ENCODE measurements at places on chromosomes 1 and 21.

GRCh38 chr1:238489006-238489405, 598.3 kb upstream of the ZP4 start:
- no peak for DNase-seq

DNA sequence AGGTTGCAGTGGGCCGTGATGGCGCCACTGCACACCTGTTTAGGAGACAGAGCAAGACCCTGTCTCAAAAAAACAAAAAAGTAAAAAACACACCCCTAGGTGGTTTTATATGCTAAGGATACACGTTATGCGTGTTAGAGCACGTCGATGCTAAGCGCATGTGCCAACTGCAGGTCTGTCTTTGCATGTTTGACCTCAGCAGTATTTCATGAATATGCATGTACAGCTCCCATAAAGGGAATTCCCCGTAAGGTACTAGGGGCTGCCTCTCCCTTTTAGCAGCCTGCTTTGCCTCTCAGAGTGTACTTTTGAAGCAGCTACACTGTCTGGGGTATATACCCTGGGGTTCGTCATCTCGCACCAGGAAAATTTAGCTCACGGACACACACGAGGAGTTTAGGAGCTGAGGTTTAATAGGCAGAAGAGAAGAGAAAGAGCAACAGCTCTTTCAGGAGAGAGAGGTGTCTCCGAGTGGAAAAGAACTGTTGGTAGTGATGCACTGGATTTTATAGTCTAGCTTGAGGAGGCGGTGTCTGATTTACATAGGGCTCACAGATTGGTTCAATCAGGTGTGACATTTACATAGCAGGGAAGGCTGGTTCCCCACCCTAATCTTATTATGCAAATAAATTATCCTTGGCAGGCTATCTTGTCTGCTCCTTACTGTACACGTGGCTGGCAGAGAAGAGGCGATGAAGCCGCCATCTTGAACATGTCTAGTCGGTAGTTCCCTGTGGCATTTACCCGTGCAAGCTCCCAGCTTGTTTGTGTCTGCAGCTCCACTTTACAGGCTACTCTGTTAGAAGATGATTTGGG, 4.2 kb upstream of the OTUD3 start:
- no peak for DNase-seq

DNA sequence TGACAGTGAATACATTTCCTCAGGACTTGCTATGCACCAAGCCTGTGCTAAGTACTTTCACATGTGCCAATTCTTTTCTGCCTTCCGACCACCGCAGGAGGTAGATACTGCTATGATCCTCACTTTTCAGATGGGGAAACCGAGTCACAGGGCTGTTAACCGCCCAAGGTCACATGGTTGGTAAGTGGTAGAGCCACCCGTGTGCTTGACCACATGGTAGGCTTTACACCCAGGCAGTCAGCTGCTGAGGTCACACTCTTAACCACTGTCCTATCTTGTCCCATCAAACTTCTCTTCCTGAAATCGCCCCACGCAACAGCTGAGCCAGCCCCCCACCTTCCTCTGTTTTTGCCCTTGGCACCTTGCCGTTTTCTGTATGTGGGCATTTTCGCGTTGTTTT, 31.0 kb upstream of the SDHB start:
- DNase-seq = no peak

DNA sequence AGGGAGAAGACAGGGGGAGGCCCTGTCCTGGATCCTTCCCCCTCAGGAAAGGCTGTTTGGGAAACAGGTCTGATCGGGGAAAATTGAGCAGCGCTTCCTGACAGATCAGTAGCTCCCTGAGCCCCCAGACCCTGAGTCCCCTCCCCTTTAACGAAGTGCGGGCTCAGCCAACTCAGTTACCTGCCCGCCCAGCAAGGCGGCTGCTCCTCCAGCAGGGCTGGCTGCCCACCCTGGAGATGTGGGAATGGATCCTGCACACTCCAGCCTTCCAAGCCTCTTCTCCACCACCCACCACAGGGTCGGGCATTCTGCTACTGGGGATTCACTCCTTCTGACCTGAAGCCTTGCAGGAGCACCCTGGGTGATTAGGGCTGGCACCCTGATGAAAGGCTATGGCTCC, 27.6 kb upstream of the LAPTM5 start:
- DNase-seq = no peak

- DNase-seq = no peak
Observed at GRCh38 chr1:8077602-8078001, 51.5 kb upstream of the ERRFI1 start.

DNA sequence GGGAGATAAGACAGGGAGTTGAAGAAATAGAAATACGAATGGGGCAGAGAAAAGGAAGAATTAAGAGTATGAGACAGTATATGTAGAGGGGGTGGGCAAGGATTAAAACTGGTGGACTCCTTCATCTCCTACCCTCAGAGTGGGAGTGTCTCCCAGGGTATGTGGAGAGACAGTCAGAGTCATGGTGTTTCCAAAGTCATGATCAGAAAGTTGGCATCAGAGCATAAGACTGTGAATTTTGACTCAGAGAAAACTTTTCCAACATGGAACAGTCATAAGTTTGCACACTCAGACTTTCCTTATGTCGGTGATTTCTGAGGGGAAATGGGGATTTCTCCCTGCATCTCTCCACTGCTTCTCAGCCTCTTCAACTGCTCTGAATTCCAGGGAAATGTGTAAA, 2.4 kb downstream of the CD84 start:
- DNase-seq = no peak

DNA sequence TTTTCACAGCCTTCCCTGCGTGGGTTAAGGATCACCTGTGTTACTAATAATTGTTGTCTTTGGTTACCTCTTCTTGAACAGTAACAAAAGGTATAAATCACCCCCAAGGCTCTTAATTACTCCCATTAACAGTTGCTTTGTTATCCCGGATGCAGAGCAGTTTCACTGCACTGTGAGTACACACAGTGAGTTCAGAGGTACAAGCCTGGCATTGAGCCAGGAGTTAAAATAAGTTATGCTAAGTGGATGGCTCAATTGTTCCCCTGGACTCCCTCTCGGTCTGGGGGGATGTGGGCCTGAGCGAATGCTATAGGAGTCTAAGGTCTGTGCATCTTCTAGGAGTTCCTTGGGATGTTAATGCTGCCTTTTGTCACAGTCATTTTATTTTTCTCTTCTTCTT, 258.3 kb downstream of the ATG4C start:
- no peak for DNase-seq

DNA sequence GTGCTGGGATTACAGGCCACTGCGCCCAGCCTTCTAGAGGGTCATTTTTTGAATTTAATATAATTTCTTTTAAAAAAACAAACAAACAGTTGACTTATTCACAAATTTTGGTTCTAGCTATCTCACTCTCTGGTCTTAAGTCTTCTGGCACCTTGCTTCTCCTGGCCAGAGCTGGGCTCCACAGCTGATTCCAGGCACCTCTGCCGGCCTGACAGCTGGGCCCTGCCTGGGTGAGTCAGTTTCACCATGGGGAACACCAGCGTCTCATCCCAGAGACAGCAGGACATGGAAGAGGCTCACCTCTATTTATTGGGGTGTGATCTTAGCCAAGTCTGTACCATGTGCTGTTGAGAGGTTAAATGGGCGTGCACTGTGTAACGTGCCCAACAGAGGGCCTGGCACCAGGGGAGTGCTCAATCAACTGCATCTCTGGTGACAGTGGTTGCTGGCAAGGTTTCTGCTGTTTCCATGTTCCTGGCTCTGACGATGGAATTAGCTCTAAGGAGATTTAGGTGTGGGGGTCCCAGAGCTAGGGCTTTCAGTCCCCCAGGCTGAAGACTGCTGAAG, 956 bp downstream of the CPLANE2 start:
- DNase-seq = no peak

DNA sequence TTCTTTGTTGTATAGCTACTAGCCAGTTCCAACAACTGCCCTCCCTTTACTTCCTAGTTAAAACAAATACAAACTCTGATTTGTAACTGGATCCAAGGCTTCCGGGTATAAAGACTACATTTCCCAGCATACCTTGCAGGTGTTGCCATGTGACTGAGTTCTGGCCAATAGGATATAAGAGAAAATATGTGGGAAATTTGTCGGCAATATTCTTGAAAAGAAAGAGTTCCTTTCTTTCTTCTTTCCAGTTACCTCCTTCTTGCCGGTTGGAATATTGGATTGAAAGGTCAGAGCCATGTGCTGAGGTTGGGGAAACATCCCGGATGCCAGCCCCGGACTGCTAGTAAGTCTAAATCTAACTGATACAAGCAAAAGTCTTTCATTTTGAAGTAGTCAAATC, 23.0 kb upstream of the ZBTB40 start:
- no peak for DNase-seq

GRCh38 chr1:19373211-19374082, 61.3 kb downstream of the SLC66A1 start:
- no peak for DNase-seq

GRCh38 chr1:13804240-13804633, 104.2 kb downstream of the PRDM2 start:
- DNase-seq = no peak

GRCh38 chr1:156245451-156246232, 2.2 kb downstream of the PAQR6 start:
- no peak for DNase-seq

DNA sequence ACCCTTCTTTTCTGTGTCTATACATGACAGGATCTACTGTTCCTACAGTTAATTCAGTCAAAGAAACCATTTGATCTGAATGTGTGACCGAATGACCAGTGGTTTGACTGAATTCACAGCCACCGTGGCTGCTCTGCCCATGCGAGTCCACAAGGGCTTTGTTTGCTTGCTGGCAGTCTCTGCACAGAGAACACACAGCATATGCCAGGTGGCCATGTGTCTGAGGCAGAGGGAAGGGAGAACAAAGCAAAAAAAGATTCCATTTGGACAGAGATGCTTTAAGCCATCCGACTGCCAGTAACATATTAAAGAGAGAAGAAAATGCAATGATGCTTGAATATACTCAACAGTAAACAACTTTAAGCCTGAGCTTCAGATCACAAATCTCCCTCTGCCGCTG, 737.8 kb upstream of the CXADR start:
- DNase-seq = no peak

- DNase-seq = no peak
Observed at GRCh38 chr1:220430059-220430458, 97.9 kb upstream of the MARK1 start.

DNA sequence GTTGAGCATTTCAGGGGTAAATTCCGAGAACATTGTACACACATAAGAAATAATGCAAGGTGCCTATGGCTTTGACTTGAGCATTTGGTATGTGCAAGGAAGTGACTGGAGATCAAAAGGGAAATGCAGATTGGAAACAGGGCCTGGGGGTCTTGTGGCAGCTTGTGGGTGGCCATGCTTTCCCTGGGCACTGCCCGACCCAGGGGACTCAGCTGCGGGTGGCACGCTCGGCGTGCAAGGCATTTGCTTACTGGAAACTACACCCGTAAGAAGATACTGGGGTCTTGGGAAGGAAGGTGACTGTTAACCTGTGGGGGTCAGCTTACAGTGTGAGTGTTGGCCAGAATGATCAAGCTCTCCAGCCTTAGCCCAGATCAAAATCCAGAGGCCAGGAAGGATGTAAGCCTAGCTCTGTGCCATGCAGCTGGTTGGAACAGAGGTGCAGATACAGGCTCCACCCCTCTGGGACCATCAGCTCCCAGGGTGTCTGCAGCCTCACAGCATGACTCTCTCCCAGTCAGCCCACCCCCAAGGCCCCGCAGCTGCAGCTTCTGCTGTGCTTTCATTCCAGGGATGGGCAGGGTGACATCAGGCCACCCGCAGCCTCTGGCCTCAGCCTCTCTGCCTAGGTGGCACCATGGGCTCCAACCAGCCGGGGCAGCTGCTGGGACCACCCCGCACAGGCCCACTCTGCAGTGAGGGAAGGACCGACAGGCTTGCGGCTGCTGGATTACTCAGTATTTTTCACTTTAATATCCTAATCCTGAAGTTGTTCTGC, 55.1 kb downstream of the KIF26B start:
- DNase-seq = no peak

DNA sequence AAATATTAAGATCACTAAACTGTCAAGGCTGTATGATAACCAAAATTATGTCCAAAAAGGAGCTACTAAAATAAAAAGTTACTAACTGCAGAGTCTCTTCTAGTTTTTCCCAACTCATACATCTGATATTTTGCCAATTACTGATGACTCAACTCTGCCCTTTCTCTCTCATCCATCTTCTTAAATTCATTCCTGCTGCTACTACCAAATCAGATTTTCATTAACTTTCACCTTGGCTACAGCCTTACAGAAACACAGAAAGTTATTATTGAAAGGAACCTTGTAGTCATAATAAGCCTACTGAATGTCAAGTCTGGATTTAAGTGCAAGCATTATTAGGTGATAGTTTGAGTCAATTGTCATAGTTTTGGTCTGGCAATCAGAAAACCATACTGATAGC, 273.1 kb downstream of the DPYD start:
- DNase-seq = no peak

DNA sequence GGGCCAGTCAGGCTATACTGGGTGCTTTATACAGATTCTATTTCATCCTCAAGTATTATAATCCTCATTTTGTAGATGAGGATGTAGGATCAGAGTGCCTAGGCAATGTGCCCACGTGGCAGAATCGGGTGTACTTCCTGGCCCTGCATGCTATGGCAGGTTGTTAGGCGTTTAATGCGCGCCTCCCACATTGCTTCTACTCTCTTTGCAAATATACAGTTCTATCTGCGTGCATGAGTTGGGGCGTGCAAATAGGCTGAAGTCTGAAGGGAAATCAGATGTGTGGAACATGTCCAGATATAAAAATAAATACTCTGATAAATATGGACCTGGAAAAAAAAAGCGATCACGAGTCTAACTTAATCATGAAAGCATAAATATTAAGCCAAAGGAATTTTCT, 194.7 kb upstream of the FMN2 start:
- no peak for DNase-seq

GRCh38 chr21:31895077-31895835, 22.4 kb downstream of the HUNK start:
- no peak for DNase-seq

- no peak for DNase-seq
Observed at GRCh38 chr1:2523891-2524609, 2.3 kb downstream of the PANK4 start.

GRCh38 chr1:115067161-115067859, 22.0 kb downstream of the TSPAN2 start:
- no peak for DNase-seq

DNA sequence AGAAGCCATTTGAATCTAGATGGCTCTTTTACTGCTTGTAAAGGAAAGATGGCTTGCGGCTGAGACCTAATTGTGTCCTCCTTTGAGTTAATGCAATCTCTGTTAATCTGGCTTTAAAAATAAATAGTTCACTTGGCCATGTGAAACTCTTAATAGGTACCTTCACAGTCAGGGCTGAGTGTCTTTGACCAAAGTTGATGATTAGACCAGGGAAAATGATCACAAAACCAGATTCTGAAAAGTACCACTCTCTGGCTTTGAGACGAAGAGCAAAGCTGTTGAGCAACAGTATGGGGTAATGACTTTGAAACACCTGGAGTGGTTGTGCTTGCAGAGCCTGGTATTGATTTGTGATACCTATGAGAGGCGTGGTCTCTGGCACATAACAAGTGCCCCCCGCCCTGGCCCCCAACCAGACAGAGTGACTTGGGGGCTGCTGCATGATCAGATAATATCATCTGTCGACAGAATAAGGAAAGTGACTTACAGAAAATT, 4.7 kb downstream of the HUNK start:
- no peak for DNase-seq

GRCh38 chr1:33661811-33662454, 189.5 kb downstream of the ZSCAN20 start:
- no peak for DNase-seq

Measured in stimulated activated CD8-positive, alpha-beta memory T cell treated with anti-CD3 and anti-CD28 coated beads, Interleukin-15, amount 100 ng/mL, for 1 hour (primary cell).